Stimulated activated CD4-positive, alpha-beta T cell treated with anti-CD3 and anti-CD28 coated beads, TNF-alpha, amount 100 ng/mL, for 48 hours (primary cell): ENCODE measurements at places on chromosomes 12 and 14.

DNA sequence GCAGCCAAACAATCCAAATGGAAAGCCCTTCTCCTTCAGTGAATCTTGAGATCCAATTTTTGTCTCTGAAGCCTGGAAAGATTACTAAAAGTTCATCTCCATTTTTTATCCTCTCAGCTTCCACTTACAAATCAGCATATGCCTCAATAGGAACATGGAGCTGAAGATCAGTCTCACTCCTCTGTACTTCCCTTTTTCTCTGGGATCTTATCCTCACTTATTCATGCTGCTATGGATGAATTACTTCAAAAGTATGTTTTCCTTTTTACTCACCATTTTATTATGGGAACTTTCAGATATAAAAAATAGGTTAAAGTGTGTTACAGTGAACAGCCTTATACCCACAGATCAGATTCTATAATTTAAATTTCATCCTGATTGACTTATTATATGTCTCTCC is 14.4 kb upstream of the NTF3 start:
- DNase-seq = no peak

DNA sequence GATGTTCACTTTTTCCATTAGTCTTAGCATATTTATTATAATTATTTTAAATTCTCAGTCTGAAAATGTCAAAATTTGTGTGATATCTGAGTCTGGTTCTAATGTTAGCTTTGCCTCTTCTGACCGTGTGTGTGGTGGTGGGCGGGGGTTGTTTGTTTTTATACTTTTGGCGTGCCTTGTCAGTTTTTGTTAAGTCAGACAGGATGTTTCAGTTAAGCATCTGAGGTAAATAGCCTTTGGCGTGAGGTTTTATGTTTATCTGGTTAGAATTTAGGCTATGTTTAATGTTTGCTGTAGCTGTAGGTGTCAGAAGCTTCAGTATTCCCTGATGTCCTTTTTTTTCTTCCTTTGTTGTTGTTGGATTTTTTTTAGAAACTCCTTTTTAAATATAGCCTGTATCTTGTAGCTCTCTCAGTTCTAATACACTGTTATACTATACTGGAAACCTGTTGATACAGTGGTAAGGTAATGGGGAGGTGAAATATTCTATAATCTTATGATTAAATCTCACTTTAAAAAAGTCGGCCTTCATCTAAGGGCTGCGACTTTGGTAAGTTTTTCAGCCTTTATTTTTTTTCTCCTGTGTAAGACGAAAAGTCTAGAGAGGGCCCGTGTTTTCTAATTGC is 111.6 kb downstream of the SCAF11 start:
- DNase-seq = no peak

DNA sequence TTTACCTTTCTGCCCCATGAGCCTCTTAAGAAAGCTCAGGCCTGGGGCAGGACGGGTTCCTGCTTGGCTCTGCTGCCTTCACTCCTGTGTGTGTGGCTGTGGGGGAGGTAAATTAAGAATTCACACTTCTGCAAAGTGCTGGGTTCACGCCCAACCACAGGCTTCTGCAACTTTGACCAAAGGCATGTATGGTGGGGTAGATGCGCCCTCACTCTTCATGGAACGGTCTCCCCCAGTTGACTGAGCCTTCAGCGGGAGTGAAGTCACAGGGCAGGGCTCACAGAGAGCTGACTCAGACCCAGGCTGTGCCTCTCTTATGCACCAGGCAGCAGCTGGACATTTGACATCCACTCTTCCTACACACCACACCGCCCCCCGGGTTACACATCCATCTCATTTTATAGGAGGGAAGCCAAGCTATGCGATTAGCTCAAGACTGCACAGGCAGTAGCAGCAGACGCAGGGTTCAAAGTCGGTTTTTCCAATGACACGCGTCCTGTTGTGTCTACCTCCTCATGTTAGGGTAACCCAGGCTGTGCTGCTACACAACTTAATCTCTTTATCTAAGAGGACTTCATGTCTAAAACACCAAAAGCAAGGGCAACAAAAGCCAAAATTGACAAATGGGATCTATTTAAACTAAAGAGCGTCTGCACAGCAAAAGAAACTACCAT is 15.4 kb upstream of the BCL11B start:
- no peak for DNase-seq

- DNase-seq = no peak
Measured at GRCh38 chr12:42090899-42091298, 53.8 kb downstream of the GXYLT1 start.
